ENCODE measurements at places on chromosomes 1 and 21.

- no peak for DNase-seq
Observed at GRCh38 chr1:58573705-58574591, 3.1 kb downstream of the TACSTD2 start.

- no peak for DNase-seq
Observed at GRCh38 chr21:41662161-41662560, 104.7 kb downstream of the RIPK4 start.

DNA sequence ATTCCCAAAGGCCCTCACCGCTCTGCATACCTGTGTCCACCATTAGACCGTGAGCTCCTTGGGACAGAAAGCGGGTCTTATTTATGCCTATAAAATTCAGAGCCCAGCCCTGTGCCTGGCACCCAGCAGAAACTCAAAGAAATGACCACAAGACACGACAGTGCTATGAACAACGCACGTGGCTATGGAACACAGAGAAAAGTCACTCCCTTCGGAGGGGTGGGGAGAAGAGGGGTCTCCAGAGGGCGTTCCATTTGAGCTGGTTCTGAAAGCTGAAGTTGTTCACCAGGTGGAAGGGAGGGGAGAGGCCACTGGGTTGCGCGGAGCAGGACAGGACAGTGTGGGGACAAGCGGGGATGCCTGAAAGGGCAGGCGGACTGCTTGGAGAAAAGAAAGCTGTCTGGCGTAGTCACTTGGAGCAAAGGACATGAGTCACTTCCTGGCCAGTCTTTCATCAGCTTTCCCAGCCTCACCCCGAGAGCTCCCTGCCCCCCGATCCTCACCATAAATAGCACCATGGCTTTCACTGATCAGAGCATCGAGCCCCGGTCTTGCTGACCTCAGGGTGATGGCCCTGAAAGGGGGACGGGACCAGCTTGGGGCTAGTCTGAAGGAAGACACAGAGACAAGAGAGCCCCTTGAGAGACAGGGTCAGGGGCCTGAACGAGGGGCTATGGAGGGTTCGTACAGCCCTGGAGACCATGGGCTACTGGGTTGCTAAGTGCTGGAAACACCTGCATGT lies 28.5 kb downstream of the ECE1 start:
- DNase-seq: peak; percentile 98

DNA sequence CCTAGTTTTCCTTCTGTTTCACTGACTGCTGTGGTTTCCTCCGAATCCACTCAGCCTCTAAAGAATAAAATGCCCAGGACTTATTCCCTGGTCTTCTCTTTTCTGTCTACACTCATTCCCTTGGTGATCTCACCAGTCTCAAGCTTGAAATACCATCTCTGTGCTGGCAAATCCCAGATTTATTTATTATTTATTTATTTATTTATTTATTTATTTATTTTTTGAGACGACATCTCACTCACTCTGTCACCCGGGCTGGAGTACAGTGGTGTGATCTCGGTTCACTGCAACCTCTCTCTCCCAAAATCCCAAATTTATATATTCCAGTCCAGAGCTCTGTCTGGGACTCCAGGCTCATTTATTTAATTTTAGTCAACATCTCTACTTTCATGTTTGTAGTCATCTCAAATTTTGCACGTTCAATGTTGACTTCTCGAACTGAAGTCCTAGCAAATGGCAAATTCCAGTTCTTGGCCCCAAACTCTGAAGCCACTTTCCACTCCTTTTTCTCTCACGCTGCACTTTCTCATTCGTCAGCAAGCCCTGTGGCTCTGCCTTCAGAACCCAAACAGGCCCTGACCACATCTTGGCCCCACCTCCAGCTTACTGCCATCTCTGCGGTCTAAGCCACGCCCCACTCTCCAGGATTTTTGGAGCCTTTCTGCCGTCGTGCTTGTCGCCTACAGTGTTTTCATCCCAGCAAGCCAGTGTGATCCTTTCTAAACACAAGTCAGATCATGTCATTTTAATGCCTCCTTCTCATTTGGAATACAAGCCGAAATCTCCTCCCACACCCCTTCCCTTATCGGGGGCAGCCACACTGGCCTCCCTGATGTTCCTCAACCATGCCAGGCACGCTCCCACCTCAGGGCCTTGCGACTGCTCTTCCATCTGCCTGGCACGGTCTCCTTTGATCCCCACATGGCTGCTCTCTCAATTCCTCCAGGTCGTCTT lies 14.2 kb upstream of the TENT5B start:
- DNase-seq: peak; percentile 58

- peak; percentile 83 for DNase-seq
Observed at GRCh38 chr1:179124873-179125272, 43.0 kb downstream of the TOR3A start.

DNA sequence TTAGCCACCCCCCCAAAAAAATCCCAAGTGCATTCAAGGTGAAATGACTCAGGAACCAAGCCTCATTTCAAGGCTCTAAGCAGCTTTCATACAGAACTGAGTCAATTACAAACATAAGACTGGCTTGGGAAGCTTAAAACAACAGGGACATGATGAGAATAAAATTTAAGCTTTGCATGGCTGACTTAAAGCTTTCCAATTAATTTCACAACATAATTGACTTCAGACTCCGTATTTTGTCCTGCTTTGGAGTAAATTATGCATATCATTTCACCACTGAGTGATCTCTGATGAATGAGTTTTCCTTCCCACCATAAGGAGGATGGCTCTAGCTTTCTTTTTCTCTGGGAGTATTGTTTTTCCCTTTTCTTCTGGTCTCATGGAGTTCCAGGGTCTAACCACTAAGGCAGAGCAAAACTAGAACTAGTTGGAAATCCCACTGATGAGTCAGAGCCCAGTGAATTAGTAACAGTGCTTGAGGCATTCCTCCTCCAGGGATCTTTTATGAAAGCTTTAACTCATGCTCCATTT lies 72.8 kb downstream of the XCL2 start:
- peak; percentile 92 for DNase-seq

GRCh38 chr1:149995927-149996326 lies 14.6 kb downstream of the OTUD7B start:
- peak; percentile 51 for DNase-seq

GRCh38 chr1:213277036-213277435 lies 226.0 kb downstream of the RPS6KC1 start:
- no peak for DNase-seq

GRCh38 chr1:96361271-96361856 lies 360.2 kb upstream of the PTBP2 start:
- no peak for DNase-seq

GRCh38 chr1:230376296-230376695 lies 49.8 kb downstream of the PGBD5 start:
- DNase-seq: no peak

DNA sequence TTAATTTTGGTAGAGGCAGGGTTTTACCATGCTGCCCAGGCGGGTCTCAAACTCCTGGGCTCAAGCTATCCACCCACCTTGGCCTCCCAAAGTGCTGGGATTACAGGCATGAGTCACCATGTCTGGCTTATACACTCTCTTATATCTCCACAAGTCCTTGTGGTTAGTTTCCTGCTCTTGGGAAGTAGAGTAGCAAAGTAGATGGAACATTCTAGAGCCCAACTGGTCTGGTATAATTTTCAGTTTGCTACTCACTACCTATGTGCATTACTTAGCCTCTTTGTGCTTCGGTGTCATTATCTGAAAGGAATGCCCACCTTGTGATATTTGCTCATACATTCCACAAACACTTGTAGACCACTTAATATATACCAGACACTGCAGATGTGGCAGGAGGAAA lies 96.6 kb upstream of the IPO9 start:
- peak; percentile 47 for DNase-seq

GRCh38 chr1:196209265-196209664 lies 399.0 kb downstream of the KCNT2 start:
- no peak for DNase-seq

- DNase-seq: no peak
Observed at GRCh38 chr1:230875370-230875769, 7.0 kb upstream of the C1orf198 start.

GRCh38 chr1:214469290-214469689 lies 82.1 kb downstream of the PTPN14 start:
- DNase-seq: no peak

DNA sequence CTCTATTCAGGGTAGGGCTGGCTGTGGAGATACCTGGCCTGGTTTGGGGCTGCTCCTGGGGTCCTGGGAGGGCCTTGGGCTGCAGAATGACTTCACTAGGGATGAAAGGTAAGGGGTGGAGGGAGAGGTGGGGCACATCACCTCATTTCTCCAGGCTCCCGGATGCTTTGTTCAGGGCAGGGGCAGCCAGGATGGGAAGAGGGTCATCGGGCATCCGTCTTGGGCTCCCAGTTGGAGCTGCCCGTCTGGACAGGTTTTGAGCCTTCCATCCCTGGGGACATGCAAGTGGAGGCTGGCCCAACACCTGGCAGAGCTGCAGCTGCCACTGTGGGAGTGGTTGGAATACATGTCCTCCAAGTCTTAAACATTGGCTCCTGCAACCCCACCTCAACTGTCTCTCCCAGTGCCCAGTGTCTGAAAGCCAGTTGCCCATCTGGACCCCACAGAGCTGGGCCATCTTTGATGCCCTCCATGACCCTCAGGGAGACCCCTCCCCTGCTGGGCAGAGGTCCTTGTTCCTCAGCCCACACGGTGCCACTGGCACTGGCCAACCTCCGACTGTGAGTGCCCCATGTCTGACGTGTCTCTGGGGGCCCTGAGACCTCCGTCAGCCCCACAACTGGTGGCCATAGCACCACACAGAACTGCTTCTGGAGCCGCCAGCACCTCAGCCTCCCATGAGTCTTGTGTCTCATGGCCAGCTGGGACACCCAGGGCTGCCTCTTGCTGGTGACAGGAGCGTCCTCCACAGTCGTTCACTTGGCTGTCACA lies 52.8 kb downstream of the TRIM11 start:
- DNase-seq: no peak

GRCh38 chr1:202752774-202753173 lies 42.5 kb upstream of the SYT2 start:
- DNase-seq: peak; percentile 80

- peak; percentile 41 for DNase-seq
Observed at GRCh38 chr1:226637147-226637935, 88.8 kb downstream of the STUM start.

- DNase-seq: no peak
Observed at GRCh38 chr1:196152975-196153374, 455.3 kb downstream of the KCNT2 start.

GRCh38 chr1:248704606-248705005 lies 2.0 kb upstream of the OR14I1 start:
- no peak for DNase-seq

GRCh38 chr1:62175568-62176179 lies 19.0 kb upstream of the L1TD1 start:
- peak; percentile 13 for DNase-seq

DNA sequence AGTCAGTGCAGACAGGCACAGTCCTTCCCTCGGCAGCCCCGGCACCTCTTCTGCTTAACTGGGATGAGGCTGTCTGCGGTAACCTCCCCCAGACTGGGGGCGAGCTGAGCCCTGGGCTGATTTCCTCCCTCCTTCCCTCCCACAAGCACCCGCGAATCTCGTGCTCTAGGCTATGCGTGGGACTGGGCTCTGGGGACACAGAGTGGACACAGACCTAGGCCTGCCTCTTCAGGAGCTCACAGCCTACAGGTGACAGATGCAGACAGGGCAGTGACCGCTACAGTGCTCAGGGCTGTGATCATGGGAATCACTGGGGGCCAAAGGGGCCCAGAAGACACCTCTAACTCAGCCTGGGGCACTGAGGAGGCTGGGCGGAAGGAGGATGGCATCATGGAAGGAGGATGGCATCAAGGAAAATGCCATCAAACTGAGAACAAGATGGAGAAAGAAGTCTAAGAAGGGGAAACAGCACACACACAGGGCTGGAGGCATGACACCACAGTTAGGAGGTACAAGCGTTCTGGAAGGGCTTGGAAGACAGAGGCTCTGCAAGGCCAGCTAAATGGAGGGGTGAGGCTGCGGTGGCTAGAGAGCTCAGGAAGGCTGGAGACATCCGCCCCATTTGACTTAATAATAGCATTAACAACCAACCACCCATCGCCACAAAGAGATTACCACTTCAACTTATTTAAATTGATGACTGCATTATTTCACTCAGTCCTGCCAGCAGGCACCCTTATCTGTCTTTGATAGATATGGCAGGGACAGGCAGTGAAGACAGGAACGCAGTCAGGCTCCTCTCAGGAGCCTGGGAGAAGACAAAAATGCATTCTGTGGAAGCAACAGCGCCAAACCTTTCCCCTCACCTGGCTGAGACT lies 4.2 kb downstream of the TTC39A start:
- no peak for DNase-seq

DNA sequence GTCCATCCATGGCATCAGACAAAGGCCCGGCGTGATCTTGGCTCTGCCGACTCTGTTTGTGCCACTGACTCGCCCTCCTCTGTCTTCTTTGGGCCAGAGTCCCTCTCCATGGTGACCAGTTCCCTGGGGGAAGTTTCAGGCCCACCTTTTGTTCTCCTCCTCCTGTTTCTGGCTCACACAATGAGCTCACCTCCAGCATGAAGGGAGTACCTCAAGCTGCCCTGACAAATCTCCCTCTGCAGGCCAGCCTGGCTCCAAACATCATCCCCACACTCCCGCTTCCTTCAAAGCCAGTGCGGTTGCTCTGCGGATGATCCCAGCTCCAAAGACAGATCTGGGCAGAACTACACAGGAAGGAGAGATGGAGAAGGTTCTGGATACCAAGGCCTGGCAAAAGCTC lies 576.6 kb downstream of the NPHP4 start:
- no peak for DNase-seq

DNA sequence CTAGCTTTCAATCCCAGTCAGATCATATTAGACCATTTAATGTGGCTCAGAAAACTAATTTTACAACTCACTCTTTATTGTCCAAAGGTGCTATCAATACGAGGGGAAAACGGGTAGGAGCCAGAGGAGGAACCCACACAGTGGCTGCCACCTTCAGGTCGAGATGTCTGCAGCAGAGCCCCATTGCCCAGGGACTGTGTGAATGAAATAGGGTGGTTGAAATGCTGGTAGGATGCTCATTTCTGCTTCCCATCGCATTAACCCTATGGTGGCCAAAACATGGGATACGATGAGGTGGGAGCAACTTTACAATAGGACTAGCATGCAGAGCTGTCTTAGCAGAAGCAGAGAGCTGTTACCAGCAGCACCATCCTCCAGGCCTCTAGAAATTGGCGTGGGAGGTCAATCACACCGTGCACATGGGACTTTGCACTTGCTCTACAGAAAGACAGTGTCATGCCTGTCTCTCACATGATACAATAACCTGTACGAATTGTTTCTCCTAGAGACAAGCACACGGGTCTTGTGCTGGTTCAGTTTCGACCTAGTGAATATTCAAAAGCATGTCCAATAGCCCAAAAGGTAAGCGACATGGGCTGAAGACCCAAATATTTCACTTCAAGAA lies 69.5 kb upstream of the DESI2 start:
- DNase-seq: no peak

- DNase-seq: no peak
Observed at GRCh38 chr1:88401313-88401712, 282.8 kb upstream of the PKN2 start.

GRCh38 chr21:31900121-31900895 lies 27.5 kb downstream of the HUNK start:
- DNase-seq: no peak

DNA sequence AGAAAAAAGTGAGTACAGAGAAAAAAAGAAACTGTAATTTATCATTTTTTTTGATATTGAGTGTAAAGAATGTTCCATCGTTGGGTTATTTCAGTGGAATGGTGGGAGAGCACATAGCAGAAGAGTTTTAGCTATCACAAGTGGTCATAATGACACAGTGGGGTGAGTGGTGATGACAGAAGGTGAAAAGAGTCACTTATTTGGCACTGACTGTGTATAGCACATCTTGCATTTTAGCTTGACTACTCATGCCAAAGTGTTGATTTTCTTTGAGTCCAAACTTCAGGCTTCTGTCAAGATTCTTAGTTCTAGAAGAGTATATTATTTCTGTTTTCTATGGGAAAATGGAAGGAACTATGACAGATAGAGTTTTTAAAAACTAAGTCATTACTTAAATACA lies 261.2 kb downstream of the GRIK1 start:
- peak; percentile 17 for DNase-seq

Measured in HCEC 1CT (cell line).